GM23248 (cell line): ENCODE measurements at places on chromosomes 5 and 9.

- DNase-seq, result no peak
These were observed 15.0 kb upstream of the CEP120 start for GRCh38 chr5:123438244-123438643.

GRCh38 chr9:137456864-137457405, 2.2 kb downstream of the NSMF start:
- DNase-seq, result no peak

DNA sequence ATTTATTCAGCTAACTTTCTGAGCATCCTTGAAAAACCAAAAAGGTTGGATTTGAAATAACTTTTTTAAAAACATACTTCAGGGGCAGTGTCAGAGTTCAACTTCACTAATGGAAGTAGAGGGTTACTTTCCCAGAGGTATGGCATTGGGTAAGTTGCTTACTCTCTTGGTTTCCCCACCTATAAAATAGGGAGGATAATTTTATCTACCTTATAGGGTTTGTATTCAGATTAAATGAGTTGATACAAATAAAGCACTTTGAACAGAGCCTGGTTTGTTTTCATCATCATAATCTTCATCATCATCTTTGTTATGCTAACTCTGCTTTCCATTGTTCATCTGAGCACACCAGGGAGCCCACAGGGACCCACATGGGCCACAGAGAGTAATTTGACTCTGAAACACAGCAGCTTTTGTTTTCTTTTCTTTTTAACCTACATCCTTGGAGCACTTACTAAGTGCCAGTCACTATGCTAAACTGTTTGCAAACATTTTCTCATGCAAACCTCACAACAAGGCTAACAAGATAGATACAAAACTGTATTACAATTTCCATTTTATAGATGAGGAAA, 179.1 kb upstream of the SLC24A2 start:
- DNase-seq, result no peak

- no peak for DNase-seq
These were observed 91.2 kb upstream of the CPEB4 start for GRCh38 chr5:173796721-173797495.

GRCh38 chr5:119966028-119966427, 336.7 kb downstream of the FAM170A start:
- peak; percentile 37 for DNase-seq
